ENCODE measurements at places on chromosomes 3 and 15.

- no peak for DNase-seq
Observed at GRCh38 chr15:99441444-99441800, 124.4 kb upstream of the MEF2A start.

DNA sequence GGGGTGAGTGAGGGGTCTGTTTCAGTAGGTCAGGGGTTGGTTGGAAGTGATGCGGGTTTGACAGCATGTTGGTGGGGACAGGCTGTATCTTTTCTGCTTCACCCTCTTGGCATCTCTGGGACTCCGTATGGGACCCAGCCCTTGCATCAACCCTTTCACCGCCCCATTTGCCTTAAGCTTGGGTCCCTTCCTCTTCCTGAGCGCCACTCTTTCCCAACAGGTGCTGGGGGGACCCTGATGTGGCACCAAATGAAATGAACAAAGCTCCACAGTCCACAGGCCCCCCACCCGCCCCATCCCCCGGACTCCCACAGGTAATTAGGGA lies 1.1 kb downstream of the EIF4G1 start:
- no peak for DNase-seq

GRCh38 chr3:169575381-169575780 lies 88.1 kb downstream of the MECOM start:
- DNase-seq, result no peak

DNA sequence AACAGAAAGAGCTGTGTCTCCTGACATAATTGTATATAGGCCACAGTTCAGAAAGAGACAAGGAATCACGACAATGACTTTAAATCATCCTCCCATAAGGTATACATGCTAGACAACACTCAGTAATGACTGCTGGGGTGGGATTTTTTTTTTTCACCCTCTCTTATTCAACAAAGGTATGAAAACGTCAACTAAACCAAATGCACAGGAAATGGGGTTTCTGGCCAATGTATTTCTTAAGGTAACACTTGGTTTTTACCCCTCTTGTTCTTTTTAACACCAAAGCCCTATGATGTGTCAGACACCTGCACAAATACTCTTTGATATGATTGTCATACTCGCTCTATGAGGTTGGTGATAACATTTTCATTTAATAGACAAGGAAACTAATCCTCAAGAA lies 78.3 kb downstream of the MCF2L2 start:
- no peak for DNase-seq

DNA sequence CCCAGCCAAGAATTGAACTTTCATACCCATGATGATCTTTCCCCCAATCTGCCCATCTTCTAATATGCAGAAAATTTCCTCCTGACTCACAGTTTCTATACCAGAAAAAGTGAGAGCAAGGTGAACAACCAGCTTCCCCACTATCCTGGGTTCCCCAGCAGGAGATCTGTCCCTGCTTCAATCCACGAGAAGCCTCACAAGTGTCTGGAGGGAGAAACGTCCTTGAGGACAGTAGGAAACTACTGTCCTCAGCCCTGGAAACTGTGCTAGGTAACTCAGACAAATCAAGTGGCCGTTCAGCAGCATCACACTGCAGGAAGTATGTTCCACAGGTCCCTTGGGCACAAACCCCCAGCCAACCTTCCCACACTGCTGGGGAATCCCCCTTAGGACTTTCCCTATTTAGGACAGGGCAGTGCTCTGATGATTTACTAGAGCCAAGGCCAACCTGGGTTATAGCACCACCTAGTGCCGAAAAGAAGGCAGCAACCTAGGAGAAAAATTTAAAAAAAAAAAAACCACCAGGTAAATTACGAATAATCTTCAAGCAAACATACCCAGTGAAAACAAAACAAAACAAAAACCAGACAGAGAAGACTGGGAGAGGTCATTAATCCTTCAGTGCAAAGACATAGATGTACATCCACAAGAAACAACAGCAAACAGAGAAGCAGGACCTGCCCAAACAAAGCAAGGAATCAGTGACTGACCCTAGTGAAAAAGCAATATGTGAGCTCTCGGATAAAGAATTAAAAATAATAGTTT lies 36.0 kb downstream of the MORC1 start:
- peak; percentile 33 for DNase-seq

DNA sequence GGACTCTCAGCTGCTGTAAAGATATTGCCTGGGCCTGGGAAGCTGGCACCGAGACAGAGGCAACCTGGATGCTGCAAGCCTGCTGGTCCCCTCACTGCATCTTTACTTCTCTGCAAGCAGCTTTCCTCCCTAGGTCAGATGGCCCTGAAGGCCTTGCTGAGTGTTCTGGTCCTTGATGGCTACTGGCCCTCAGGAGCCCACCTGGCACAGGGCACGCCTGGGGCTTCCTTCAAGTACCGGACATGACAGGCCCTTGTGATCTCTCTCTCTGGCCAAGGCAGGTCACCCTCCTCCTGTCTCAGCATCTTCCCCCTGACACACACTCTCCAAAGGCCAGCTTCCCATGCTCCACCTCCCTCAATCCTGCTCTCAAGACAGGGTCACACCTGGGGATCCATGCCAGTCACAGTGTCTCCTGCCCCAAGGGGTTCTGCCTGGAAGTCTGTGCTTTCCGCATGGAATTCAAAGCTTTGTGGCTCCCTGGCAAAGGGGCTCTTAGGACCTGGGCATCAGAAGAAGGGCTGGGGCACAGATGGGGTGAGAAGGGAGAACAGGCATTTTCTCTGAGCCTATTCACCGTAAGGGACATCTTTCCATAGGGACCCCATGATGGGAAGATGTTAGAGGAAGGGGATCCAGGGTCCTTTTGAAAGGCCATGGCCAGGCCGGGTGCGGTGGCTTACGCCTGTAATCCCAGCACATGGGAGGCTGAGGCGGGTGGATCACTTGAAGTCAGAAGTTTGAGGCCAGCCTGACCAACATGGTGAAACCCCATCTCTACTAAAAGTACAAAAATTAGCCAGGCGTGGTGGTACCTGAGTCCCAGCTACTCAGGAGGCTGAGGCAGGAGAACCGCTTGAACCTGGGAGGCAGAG lies 4.7 kb upstream of the PAQR5 start:
- no peak for DNase-seq

GRCh38 chr3:186524616-186525015 lies 19.6 kb downstream of the CRYGS start:
- DNase-seq, result no peak

DNA sequence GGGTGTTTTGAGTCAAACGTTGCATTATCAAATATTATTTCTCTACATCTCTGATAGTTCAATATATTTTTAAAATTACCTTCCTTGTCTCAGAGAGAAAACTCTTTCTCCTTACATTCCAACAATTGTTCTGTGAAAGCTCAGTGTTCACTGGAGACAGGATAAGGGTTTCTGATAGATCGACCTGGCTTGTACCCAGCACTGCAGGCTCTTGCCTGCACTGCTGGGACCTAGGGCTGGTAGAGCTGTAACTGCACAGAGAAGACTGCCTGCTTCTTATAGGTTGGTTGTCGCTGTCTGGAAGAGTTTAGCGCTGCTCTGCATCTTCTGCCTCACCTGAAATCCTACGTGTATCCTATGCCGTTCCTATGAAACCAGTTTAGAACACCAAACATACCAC lies 249.9 kb upstream of the LRTM1 start:
- DNase-seq, result no peak

GRCh38 chr3:72101494-72101893 lies 316.5 kb upstream of the PROK2 start:
- no peak for DNase-seq

DNA sequence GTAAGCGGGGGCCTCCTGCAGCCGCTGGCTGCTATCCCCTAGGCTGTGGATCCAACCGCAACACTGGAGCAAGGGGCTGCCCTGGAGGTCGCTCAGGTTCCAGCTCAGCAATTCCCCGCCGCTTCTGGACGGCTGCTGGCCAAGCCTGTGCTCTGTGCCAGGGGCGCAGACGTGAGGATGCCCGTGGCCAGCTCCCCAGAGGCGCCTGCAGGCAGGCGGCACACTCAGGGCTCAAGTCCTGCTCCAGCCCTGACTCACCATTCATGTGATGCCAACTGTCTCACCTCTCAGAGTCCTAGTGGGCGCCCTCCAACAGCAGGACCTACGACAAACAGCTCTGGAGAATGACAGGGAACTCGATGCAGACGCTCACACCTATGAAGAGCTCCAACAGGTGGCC lies 31.6 kb downstream of the KLHL25 start:
- peak; percentile 4 for DNase-seq

GRCh38 chr3:71006810-71007785 lies 576.4 kb downstream of the FOXP1 start:
- peak; percentile 44 for DNase-seq

GRCh38 chr3:79729096-79729495 lies 38.7 kb downstream of the ROBO1 start:
- peak; percentile 35 for DNase-seq

DNA sequence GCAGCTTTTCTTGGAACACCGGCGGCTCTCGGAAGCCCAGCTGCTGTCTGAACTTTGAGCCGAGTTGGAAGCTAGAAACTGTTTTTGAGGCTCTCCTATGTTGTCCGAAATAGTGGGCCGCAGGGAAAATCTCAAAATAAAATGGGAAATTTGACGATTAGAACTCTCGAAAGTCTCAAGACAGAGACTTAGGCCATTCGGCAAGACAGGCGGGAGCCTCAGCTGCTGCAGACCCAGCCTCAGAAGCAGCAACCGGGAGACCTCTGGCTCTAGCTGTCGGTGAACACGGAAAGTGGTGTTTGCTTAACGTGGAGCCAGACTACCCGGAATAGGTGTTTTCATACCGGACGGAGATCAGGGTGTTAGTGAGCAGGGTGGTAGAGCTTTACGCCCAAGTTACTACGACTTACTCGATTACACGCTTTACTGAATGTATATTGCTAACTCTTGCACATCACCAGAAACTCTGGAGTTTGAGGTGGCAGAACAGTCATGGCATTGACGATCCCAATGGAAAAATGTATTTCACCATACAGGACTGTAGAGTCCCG lies 357 bp upstream of the MAN2C1 start:
- no peak for DNase-seq

DNA sequence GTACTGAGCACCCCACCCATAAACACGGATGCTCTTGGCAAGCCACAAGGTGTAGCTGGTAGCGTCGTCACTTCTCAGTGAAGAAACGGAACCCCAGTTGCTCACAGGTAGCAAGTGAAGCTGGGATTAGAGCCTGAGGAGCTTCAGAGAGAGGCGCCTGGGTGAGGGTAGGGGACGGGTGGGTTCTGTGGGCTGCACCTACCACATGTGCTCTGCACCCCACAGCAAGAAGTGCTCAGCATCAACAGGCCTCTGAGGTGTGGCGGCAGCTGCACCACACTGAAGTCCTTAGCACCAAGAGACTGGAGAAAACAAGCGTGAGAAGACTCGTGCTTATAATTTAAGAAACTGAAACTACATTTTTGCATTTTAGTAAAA lies 9.8 kb downstream of the MAP6D1 start:
- DNase-seq, result no peak

DNA sequence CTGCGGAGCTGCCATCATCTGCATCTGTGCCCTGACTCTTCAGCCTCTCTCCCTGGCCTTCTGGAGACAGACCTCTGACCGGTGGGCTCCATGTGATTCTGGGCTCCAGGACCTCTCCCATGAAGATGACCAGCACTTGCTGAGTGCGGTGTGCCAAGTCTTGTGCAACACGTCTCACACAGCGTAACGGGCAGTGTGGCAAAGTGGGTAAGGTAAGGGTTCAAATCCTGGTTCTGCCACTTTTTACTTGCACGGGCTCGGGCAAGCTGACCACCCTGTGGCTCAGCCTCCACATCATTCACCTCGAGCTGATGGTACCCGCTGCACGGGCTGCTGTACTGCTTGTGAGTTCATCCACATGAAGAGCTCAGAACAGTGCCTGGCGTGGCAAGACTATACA lies 6.5 kb upstream of the SYNM start:
- DNase-seq, result no peak

DNA sequence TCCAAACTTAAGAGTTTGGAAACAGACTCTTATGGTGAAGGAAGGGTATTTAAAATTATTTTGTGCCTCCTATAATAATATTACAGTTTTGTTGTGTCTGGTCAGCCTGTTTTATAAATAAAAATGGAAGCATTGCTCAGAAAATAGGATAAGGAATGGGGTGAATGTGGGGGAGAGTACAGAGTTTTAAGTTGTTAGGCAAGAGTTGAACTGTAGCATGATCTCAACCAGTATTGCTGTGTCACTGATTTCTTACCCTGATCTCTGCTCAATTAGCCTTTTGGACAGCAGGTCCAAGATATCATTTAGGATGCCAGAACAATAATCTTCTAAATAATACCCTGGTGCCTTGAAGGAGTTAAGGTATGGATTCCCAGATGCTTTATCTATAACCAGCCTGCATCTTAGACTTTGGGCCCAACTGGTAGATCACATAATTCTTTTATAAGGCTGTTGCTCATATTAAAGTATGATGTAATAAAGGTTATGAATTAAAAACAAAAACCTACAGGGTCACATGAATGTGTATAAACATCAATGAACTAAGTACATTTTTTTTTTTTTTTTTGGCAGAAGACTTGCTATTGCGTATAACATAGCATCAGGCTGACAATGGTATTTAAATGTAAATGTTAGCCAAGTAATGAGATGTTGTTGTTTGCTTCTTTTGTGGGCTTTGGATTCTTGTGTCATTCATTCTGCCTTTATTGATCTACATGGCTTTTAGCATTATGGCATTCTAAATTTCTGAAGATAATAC lies 70.0 kb downstream of the MITF start:
- DNase-seq, result no peak

DNA sequence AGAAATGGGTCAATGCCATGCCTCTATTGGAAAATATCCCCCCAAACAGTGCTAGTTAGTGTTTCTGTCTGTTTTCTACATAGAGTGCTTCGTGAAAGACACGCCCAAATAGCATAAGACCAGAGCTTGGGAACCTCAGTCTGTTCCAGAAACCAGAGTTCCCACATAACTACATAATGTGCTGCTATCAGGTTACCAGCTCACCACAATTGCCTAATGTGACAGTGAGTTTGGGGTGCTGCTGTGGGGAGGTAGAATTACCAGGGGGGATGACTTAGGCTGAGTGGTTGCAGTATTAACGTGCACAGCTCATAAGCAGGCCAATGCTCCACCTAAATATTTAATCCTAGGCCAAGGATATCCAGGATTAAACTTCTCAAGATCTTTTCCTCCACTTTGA lies 39.2 kb downstream of the DUT start:
- DNase-seq, result no peak

GRCh38 chr15:70339571-70340493 lies 242.1 kb upstream of the TLE3 start:
- no peak for DNase-seq

DNA sequence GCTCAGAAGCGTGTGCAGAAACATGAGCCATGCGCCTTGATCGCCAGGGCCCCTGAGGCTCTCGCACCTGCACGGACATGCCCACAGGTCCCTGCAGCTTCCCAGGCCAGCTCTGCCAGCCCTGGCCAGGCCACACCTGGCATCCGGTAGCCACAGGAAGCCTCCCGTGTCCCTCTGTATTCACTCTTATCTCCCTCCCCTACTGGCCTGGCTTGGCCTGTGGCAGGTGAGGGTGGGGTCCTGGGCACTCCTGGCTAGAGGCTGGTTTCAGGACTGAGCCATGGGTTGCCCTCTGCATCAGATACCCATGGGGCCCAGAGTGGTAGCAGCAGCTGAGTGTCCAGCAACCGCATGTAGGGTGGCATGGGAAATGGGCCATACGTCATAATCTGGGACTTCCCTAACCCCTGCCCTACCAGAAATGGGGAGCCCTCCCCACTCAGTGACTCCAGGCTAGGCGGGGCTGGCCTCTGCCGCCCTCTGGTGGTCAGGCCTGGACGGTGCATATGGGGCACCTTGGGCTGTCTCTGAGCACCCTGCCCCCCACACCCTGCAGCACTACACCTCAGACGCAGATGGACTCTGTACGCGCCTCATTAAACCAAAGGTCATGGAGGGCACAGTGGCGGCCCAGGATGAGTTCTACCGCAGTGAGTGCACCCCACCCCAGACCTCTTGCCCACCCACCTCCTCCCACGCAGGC lies 12.6 kb upstream of the LMAN1L start:
- DNase-seq, result peak; percentile 71
